Activated T-cell treated with anti-CD3 and anti-CD28 coated beads, Interleukin-2, amount 50 U/mL, for 72 hours (primary cell): ENCODE measurements at places on chromosomes 3 and 15. TPM values are rescaled to one million over a fixed set of nuclear protein-coding genes. Genes with fewer than 3 reads are reported as not detected.

The CKMT1A gene
- total RNA-seq = not detected

The ABHD14A gene
- total RNA-seq = 6.6 TPM

The CHRD gene
- total RNA-seq = 0.19 TPM

The ASB14 gene
- total RNA-seq = not detected

The SCAANT1 gene
- total RNA-seq = not detected

The ARPC4 gene
- 176 TPM for total RNA-seq

The SKOR1 gene
- 0.31 TPM for total RNA-seq

The GRM7 gene
- not detected for total RNA-seq

The CSPG5 gene
- total RNA-seq = 0.30 TPM

The GOLGA6L7 gene
- total RNA-seq = not detected

The RLBP1 gene
- total RNA-seq = 0.53 TPM

The LRRC34 gene
- total RNA-seq = 6.3 TPM

The TRPM1 gene
- total RNA-seq = not detected

The CYP1A2 gene
- total RNA-seq = not detected

The C3orf49 gene
- not detected for total RNA-seq

The FGF7 gene
- not detected for total RNA-seq

The PKM gene
- total RNA-seq = 1,119 TPM

The PLIN1 gene
- 0.88 TPM for total RNA-seq

The CPLX3 gene
- 0.17 TPM for total RNA-seq

The HTR3E gene
- total RNA-seq = not detected

The CDC25A gene
- 27.8 TPM for total RNA-seq

The HYAL1 gene
- 0.19 TPM for total RNA-seq

The LMOD3 gene
- total RNA-seq = not detected

The SPG11 gene
- total RNA-seq = 134 TPM

The EAF2 gene
- 14.2 TPM for total RNA-seq

The GUCA1C gene
- total RNA-seq = not detected

The STARD5 gene
- total RNA-seq = 9.0 TPM

The EXD1 gene
- total RNA-seq = not detected

The SORD gene
- total RNA-seq = 17.6 TPM

The SERPINI1 gene
- 3.9 TPM for total RNA-seq

The NDUFB4 gene
- total RNA-seq = 106 TPM

The ATP13A5 gene
- total RNA-seq = not detected
